Activated CD4-positive, alpha-beta T cell treated with anti-CD3 and anti-CD28 coated beads, Interleukin-2, Interleukin-4, amounts not matched to agents 100 ng/mL and 50 ng/mL, durations not matched to agents 16 hours and 8 hours (primary cell): ENCODE measurements at places on chromosomes 11 and 22.

GRCh38 chr22:17205432-17205831 is 13.8 kb downstream of the ADA2 start:
- DNase-seq, result peak; percentile 22

DNA sequence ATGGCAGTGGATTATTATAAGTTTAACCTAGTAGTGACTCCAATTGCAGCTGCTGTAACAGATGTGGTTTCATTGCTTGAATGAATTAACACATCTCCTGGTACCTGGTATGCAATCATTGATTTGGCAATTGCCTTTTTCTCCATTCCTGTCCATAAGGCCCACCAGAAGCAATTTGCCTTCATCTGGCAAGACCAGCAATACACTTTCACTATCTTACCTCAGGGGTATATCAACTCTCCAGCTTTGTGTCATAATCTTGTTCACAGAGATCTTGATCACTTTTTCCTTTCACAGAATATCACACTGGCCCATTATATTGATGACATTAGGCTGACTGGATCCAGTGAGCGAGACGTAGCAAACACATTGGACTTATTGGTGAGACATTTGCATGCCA is 128.7 kb upstream of the ZC3H12C start:
- DNase-seq, result no peak

DNA sequence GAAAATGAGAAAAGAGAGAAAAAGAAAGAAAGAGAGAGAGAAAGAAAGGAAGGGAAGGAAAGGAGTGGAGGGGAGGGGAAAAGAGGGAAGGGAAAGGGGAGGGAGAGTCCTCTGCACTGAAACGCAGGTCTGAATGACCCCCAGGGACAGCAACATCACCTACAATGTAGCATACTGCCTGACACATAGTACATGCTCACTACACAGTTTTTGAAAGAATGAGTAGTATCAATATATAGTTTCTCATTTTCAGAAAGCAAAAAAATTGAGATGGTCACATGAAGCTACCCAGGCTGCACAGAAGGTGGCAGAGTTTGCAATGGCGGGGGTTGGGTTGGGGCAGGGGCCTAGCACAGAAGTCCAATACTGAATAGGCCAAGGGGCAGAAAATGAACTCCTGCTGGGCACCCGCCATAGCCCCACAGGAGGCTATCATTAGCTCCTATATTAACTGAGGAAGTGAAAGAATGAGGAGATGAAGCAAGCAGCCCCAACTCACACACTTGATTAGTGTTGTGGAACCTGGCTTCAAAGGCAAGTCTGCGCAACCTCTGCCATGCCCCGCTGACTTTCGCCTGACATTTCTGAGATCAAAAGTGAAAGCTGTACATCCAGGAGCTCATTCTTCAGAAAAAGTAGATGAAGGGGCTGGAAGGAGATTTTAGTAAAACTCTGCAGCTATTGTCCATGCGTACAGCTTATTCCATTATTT is 241.2 kb upstream of the SYN3 start:
- no peak for DNase-seq

DNA sequence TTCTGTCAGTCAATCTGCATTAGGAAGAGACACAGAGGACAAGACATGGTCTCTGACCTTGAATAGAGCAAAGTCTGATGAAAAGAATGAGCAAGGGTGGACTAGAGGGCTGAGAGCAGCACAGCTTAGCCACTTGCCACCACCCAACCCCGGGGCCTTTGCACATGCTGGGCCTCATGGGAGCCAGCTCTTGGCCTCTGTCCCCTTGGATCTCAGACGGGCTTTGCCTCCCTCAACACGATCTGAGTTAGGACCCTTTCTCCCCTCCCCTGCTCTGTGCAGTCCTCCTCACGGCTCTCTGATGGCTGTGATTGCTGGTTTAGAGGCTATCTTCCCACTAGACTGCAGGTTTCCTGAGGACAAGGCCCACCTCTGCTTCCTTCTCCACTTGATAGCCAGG is 131.6 kb upstream of the B3GAT1 start:
- DNase-seq, result no peak

GRCh38 chr11:69390561-69390960 is 90.9 kb upstream of the LINC01488 start:
- DNase-seq, result no peak

DNA sequence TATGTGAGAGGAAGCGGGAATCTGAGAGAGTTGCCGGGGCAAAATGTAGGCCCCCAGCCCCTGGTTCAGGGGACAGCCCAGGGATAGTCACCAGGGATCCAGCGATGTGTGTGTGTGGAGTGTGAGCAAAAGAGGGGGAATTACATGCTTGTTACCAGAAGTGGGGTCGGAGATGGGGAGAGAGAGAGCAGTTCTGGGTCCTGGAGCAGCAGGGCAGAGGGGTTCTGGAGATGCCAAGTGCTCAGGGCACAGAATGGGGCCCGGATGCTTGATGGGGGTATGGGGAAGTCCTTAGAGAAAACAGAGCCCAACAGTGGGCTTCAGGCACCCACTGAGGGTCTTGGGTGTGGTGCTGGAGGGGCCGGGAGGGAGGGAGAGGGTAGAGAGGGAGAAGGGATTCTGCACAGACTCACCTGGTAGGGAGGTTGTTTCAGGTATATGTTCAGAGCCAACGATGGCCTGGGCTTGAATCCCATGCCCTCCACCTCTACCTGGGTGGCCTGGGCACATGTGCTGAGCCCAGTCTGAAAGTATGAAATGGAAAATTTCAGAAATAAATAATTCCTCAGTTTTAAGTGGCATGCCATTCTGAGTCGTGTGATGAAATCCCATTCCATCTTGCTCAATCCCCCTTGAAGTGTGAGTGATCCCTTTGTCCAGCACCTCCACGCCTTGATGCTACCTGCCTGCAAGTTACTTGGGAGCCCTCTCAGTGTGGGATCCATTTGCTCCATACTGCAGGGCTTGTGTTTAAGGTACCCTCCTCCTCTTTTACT is 12.4 kb downstream of the SMIM38 start:
- DNase-seq, result no peak

DNA sequence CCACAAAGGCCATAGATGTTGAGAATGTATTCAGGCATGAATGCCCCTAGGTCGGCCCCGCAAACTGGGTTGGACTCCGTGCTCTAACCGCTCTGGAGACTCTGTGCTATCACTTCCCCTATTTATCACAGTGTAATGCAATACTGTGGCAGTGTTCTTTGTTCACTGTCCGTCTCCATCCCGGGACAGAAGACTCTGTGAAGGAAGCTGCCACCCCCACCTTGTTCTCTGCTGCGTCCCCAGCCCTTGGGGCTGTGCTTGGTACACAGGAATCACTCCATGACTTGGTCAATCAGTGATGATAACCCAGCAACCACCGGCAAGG is 57.6 kb downstream of the TSPAN18 start:
- DNase-seq, result no peak

GRCh38 chr11:76587820-76588454 is 82.6 kb downstream of the LRRC32 start:
- no peak for DNase-seq

- DNase-seq, result no peak
Measured at GRCh38 chr11:130778705-130779104, 137.6 kb downstream of the SNX19 start.

DNA sequence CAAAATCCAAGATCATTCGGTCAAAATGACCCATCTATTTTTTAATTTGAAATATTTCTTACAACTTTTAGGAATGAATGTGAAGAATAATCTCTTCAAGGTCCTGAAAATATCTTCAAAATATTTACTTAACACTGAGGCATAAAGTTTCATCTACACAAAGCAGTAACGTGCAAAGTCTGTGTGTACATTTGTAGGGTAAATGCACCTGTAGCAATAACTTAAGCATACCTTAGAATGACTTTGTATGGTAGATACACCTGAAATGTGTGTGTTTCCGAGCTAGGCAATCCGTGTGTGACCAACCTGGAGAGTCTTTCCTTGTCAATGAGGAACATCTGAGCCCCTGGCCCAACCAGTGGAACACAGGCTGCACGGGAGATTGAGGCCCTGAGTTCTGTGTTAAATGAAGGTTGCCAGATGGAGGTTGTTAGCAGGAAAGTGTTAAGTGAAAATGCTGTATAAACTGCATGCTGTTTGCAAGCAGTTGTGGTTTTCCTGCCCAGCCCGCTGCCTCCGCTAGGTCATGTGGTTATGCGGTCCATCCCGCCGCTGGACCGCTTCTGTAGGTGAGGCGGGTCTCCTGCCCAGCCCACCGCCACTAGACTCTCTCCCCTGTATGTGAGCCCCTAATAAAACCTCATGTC is 7.6 kb upstream of the CTR9 start:
- DNase-seq, result peak; percentile 23

DNA sequence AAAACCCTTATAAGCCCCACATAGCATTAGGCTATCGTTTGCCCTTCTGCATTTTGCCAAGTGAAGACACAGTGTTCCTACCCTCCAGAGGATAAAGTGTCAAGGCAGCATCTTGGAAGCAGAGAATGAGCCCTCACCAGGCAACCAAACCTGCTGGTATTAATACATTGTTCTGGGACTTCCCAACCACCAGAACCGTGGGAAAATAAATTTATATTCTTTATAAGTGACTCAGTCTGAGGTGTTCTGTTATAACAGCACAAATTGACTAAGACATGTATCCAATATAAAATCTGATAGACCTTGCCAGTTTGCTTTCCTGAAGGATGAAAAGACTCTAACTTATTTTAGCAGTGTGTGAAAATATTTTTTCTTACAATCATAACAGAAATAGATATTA is 792.5 kb upstream of the LRRC4C start:
- no peak for DNase-seq

DNA sequence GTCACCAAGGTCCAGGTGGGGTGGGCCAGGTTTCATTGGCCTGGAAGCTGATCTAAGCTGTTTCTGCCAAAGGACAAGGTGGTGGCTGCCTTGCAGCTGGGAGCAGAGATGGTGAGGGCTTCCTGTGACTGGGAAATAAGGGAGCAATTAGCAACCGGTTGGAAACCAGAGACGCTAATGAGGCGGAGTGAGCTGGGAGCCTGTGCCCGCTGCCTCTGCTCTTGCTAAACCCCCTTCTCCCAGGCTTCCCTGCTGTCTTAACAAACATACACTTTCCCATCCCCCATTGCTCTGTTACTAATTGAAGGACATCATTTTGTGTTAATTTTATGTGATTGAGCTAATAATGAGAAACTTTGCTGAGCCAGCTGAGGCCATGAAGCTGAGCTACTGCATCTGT is 121.8 kb downstream of the INSC start:
- no peak for DNase-seq

GRCh38 chr11:122814401-122814800 is 23.9 kb upstream of the CRTAM start:
- no peak for DNase-seq

GRCh38 chr22:33844273-33844672 is 76.0 kb downstream of the LARGE1 start:
- no peak for DNase-seq

GRCh38 chr22:40764763-40765441 is 54.2 kb downstream of the SLC25A17 start:
- DNase-seq, result no peak

GRCh38 chr11:65780770-65781151 is at the start of gene AP5B1:
TSS of gene AP5B1 (minus strand) at chr11:65780976. CDS start at chr11:65780591, 385 bp downstream.
- peak; percentile 51 for DNase-seq

DNA sequence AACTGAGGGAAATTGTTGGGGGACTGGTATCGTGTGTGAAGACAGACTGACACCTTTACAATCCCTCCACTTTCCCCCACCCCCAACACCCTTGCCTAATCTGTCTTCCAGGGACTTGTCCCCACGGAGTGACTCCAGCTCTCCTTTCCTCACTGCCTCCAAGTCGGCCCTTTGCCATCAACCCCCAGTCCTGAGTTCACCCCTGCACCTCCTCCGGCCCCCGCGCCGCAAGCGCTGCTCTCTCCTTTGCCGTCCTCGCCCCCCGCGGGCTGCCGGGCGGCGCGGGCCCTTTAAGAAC is 183 bp upstream of the ABCG4 start:
- DNase-seq, result no peak

DNA sequence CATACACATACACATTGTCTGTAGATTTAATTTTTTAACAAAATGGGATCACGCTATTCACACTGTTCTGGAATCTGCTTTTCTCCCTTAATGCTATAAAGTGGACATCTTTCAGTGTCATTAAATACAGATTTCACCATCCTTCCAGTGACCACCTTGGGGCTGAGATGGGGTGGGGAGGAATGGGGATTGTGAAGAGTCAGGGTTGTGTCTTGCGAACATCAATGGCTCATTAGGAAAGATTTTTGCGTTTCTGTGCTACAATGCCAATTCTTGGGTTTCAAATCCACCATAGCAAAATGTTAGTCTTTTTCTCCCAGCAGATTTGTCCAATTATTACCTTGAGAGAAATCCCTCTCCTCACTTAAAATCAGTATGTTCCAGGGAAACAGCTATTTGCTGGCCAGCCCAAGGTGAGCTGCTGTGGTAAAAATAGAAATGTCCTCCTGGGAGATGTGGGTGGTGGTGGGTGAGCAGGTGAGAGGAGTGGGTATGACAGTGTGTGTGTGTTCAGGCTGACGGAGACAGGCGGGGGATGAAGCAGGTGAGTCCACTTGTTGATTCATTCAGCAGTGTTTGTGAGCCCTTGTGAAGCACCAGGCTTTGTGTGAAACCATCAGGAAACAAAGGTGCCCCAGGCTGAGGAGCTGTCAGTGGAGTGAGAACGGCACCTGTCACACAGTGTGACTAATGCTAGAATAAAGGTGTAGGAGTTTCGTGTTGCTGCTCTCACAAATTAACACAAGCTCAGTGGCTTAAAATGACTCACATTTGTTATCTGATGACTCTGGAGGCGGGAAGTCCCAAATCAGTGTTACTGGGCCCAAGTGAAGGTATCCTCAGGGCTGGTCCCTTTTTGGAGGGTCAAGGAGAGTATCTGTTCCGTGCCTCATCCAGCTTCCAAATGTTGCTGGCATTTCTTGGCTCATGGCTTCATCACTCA is 1.7 kb upstream of the CBX6 start:
- peak; percentile 87 for DNase-seq

DNA sequence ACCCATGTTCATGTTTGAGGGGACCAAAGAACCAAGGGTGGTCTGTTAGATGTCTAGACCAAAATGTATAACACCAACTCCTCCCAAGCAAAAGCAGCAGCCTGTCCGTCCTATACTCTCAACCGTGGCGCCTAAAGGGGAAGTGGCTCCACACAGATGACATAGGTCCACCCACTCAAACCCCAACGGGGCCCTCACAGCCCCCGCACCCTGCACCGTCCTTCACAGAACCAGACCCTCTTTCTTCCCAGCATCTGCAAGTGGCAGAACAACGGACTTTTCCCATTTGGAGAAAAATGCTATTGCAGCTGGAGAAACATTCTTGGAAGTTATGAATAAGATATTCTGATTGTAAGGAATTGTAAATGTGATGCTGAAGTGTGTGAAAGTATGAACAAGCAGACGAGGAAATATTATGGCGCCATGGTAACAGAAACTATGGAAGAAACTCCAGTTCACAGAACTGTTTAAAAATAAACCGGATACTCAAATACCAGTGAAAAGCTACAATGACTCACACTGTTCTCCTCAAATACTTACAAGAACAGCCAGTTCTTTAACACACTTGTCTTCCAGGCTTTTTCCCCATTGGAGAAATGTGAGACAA is 76.5 kb upstream of the ARFGAP3 start:
- peak; percentile 31 for DNase-seq
